ENCODE measurements at places on chromosomes 1 and 21. TPM values are rescaled to one million over a fixed set of nuclear protein-coding genes. Genes with fewer than 3 reads are reported as not detected.

The CFAP141 gene
- not detected for total RNA-seq

The AMIGO1 gene
- total RNA-seq = 18.4 TPM

The NTMT2 gene
- total RNA-seq = 5.9 TPM

DNA sequence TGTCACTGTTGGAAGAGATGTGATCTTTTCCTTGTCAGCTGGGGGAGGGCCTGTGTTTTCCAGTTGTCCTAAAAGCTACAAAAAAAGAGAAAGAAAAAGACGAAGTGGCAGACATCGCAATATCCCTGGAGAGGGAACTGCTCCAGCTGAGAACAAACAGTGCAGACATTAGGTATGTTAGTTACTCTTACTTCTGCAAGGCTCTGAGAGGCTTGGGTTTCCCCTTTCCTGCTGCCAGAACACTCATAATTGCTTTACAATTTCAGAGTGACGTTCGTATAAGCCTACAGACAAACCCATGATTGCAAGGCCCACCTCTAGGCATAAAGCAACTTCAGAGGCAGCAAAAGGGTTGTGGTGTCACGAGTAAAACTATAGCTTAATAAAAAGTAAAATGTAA is 31.1 kb downstream of the CD160 start:
- DNase-seq = no peak

DNA sequence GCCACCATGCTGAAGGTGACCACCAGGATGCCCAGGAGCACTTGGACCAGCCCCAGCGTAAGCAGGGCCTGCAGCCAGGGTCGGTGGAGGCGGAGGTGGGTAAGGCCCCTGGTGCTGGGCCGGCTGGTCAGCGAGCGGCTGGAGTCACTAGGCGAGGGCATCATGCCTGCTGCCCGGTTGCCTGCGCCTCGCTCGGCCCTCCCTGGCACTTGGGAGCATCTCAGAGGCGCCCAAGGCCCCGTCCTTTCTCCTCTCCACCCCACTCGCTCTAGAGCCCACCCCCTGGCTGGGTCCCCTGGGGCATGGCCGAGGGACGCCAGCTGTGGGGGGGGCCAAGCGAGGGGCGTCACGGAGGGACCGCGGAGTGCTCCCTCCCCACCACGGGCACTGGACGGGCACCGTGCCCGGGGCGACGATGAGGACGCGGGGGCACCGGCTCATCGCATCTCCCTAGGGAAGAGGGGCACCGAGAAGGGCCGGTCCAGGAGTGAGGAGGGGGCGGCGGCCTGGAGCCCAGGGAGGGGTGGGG is 505 bp downstream of the ENTREP3 start:
- DNase-seq = peak; percentile 60

GRCh38 chr1:242059976-242060375 is 61.1 kb upstream of the MAP1LC3C start:
- no peak for DNase-seq

DNA sequence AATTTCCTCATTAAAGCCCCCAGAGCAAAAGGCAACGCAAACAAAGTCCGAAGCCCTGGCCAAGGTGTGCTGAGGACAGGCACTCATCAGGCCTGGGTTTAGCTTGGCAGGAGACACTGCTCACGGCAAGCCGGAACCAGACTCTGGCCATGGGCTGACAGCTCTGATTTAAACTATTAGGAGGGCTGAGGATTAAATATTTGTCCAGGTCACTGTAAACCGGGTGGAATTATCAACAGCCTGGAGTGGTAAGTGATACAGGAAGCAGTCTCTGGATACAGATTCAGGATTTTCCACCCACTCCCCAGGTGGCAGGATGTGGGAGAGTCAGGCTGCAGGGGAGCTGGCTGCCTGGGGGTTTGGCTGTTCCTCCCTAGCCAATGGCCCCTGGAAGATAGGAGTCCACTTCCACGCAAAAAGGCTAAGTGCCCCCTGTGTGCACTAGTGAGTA is 42.4 kb downstream of the SLC66A1 start:
- no peak for DNase-seq

- peak; percentile 57 for DNase-seq
Observed at GRCh38 chr1:89198491-89199072, at the start of gene GBP4. Gene GBP4 (minus strand): TSS chr1:89198942. CDS start chr1:89198834, 108 bp downstream.

- DNase-seq = no peak
Observed at GRCh38 chr1:151312411-151312810, 14.8 kb downstream of the PI4KB start.
